ENCODE measurements at places on chromosomes 6 and 20.

DNA sequence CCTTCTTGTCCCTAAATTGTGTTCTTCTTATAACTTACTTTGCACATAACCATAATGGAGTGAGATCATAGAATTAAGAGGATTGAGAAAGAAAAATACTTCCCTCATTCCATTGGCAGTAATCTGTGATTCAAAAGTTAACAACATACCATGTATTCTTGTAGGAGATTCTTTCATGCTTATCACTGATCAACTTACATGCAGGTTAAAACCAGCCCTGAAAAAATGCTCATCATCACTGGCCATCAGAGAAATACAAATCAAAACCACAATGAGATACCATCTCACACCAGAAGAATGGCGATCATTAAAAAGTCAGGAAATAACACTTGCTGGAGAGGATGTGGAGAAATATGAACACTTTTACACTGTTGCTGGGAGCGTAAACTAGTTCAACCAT is 36.5 kb upstream of the GFRAL start:
- DNase-seq = no peak

GRCh38 chr6:142913511-142914047 is 31.4 kb downstream of the HIVEP2 start:
- DNase-seq = peak; percentile 67

DNA sequence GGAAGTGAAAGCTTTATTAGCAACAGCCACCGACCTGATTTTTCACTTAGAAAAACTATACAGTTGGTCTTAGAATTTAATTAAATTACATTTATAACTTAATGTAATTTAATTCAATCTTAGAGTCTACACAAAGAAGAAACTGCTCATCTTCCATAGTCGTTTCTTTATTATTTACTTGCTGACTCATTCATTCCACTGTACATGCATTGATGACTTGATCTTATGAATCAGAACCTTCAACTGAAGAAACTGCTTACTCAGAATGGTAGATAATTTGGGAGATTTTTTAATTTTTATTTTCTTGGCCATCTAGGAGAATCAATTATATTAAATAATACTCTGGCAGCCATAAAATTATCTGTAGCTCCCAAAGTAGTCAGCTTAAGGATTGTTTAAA is 1021.6 kb upstream of the FLRT3 start:
- no peak for DNase-seq

DNA sequence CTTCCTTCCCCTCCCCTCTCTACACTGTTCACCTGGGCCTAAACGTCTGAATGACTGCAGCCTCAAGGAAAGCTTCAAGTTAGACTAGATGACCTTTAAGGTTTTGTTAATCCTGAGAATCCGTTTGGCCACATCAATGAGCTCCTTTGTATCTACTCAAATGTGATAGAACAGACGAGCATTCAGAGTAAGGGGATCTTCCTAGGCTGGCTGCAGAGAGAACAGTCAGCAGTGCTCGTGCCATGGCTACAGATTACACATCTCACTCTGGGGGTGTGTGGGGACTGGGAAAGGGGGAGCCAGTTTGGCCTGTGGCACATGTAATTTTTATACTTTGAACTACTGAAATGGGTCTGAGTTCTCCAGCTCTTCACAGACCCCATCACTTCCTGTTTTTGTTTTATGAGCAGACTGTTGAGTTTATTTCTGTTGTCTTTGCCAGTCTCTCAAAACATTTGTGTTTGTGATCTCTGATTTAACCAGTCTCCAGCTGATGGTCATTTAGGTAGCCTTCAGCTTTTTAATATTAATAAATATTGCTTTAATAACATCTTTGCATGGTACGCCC is 50.9 kb downstream of the KCNS1 start:
- no peak for DNase-seq

GRCh38 chr6:101847690-101848089 is 454.2 kb downstream of the GRIK2 start:
- no peak for DNase-seq

Data from stimulated activated CD4-positive, alpha-beta T cell treated with anti-CD3 and anti-CD28 coated beads, Interleukin-2, amount 100 ng/mL, for 24 hours (primary cell).